ENCODE measurements at places on chromosomes 13 and 19. TPM values are rescaled to one million over a fixed set of nuclear protein-coding genes. Genes with fewer than 3 reads are reported as not detected.

PPAN gene
- 21.7 TPM for polyA plus RNA-seq

EBPL gene
- 29.7 TPM for polyA plus RNA-seq

GRIN3B gene
- 0.01 TPM for polyA plus RNA-seq

DPF1 gene
- polyA plus RNA-seq = 0.67 TPM

DNAAF3 gene
- not detected for polyA plus RNA-seq

LHB gene
- polyA plus RNA-seq = 0.36 TPM

HSPB6 gene
- 552 TPM for polyA plus RNA-seq

PRKCG gene
- polyA plus RNA-seq = not detected

ZNF154 gene
- polyA plus RNA-seq = 0.79 TPM

IFI30 gene
- polyA plus RNA-seq = 205 TPM

TUBB4A gene
- polyA plus RNA-seq = 2.0 TPM

ZNF30 gene
- polyA plus RNA-seq = 1.4 TPM
